Cortex of kidney (tissue), 1 donor: ENCODE measurements at places on chromosomes 12 and 14.

GRCh38 chr12:28987538-28988324 lies 161.3 kb upstream of the FAR2 start:
- no peak for DNase-seq

GRCh38 chr14:30196861-30197260 lies 269.2 kb upstream of the PRKD1 start:
- DNase-seq, result no peak

- no peak for DNase-seq
Observed at GRCh38 chr12:27076468-27076867, 5.9 kb downstream of the C12orf71 start.

GRCh38 chr14:53341324-53341723 lies 188.2 kb upstream of the DDHD1 start:
- no peak for DNase-seq

- DNase-seq, result no peak
Observed at GRCh38 chr14:102029956-102030355, 56.9 kb downstream of the HSP90AA1 start.

GRCh38 chr12:108320507-108321293 lies 18.4 kb downstream of the CMKLR1 start:
- no peak for DNase-seq

DNA sequence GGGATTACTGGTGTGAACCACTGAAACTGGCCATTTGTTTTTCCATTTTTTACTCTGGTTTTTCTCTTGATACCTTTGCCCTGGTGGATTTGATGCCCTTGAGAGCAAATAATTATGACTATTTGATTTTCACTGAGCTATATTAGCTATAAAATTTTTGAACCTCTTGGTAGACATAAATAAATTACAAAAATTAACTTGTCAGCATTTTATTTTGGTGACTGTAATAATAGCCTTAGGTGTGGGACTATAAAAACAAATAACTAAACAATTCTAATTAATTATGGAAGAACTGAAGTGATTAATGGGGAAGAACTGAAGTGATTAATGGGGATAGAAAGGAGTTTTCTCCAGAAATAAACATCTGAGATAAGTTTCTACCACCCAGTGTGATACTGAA lies 62.7 kb downstream of the CAND1 start:
- DNase-seq, result no peak

DNA sequence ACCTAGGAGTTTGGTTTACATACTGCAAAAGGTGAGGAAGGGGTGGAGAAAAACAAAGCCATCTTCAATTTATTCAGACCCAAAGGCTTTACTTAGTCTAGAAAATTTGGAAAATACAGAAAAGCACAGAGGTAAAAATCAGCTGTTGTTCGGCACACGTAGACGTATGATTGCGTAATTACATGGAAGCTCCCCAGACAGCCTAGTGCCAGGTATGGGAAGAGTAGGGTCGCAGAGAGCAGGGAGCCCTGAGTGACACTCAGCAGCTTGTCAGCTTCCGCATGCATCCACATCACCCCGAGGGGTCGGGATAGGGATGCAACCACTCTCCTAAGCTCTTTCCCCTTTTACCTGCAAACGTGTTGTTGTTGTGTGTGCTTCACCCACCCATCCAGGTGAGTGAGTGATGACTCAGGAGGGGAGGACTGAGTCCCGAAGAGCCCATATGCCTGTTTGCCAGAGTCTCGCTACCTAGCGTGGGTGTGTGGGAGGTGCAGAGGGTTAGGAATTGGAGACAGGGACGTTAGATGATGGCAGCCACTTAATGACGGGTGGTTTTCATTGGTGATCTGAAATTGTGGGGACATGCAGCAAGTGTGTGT lies 20.1 kb downstream of the PIWIL1 start:
- DNase-seq, result no peak

- no peak for DNase-seq
Observed at GRCh38 chr14:77139540-77140358, 1.8 kb downstream of the ZDHHC22 start.

DNA sequence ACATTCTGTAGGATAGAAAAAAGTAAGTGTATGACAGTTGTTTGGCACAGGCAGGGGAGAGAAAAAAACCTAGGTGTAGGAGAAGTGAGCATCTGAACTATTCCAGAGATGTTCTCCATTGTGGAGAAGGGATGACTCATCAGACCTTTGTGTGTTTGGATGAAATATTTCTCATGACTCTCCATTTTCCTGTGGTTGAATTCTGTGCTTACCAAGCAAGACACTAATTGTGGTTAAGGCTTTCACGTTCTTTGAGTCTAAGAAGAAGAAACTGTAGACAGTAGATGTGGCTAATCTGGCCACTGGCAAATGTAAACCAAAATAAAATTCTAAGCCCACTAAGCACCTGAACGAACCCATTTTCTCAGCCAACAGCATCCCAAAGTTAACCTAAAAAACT lies 107.9 kb upstream of the GZMB start:
- DNase-seq, result no peak

- no peak for DNase-seq
Observed at GRCh38 chr12:97639702-97640101, 177.1 kb downstream of the RMST start.

GRCh38 chr12:64299628-64300027 lies 77.5 kb upstream of the KICS2 start:
- DNase-seq, result no peak

GRCh38 chr14:88380405-88380804 lies 5.1 kb upstream of the SPATA7 start:
- no peak for DNase-seq

GRCh38 chr14:102464846-102465341 lies 44.7 kb downstream of the ANKRD9 start:
- no peak for DNase-seq

GRCh38 chr12:52149182-52149641 lies 42.6 kb downstream of the KRT80 start:
- DNase-seq, result no peak

DNA sequence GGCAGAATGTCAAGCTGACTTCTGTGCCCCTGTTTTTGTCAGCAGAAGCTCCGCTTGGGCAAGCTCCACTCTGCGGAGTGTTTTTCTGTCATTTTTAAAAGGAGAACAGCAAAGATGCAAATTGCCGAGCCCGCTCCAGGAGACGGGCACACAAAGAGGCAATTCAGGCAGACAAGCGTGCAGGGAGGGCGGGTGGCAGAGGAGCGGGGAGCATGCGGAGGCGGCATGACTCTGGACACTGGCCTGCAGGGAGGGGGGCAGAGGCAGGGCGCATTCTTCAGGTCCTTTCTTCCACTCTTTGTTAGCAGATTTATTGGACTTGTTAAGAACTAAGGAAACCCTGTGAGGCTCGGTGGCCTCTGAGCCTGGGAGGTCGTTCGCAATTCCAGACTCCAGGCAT lies 187.3 kb upstream of the RMST start:
- DNase-seq, result no peak

DNA sequence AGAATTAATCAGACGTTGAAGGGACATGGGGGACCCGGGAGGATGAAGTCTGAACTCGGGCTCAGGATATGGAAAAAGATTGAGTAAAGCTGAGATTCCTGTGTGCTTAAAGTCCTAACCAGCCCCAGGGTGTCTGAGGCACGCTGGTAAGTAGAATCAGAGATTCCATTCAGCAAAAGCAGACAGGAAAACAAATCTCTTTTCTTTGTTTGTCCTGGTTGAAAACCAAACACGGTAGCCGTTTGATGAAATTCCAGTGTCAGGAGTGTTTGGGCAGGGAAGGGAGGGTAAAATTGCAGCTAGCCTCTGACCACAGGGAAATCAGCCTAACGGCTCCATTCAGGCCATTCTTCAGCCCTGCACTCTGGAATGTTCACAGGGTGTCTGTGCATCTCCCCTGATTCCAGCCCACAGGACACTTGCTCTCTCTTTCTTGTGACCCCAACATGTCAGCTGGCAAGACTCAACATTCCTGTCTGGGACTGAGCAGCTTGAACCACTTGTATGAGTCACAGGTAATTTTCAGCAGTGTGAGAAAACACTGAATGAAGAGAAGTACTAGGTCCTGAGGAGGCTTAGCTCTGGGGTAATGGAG lies 31.0 kb downstream of the NINJ2 start:
- DNase-seq, result no peak

DNA sequence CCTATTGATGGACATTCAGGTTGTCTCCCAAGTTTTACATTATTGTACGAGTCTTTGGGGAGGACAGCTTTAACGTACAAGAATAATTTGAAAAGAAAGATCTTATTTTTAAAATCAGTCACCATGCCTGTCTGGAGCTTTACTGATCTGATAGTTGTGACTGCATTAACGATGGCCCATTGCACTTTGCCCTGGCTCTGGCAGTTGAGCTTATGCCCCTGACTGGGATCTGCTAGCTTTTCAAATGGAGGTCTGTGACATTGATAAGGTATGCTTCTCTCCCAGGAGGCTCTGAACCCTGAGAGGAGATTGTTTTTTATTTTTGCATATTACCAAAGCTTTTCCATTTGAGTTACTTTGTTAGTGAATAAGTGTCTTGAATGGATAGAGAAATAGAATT lies 17.9 kb upstream of the RAB3IP start:
- no peak for DNase-seq

GRCh38 chr12:113405694-113406093 lies 2.0 kb upstream of the SDS start:
- no peak for DNase-seq

- no peak for DNase-seq
Observed at GRCh38 chr14:96058576-96059200, 19.5 kb downstream of the C14orf132 start.

- DNase-seq, result no peak
Observed at GRCh38 chr14:54673193-54674045, 106.5 kb downstream of the SAMD4A start.

DNA sequence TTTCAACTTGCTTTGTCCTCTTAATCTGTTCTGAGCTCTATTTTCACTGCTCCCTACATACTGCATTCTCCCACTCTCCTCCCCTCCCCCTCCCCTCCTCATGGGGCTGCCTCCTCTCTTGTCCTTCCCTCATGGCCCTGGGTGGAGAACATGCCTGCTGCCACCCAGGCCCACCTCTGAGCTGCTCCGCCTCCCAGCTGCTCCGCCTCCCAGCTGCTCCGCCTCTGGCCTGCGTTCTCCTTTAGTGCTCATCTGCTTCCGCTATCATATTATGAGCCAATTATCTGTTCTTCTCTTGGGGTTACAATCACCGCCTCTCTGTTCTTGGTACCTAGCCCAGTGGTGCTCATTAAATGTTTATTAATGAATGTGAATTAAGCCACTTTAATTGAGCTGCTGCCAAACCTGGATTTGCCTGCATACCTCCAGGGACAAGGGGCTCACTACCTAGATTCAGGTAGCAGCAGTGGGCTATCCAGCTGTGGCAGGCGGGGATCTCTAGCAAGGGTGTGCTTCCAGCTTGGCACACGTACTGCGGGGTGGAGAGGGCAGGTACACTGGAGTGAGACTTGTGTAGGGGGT lies 32.0 kb upstream of the FAM181A start:
- no peak for DNase-seq

- no peak for DNase-seq
Observed at GRCh38 chr14:105089746-105090492, 24.7 kb upstream of the GPR132 start.

- no peak for DNase-seq
Observed at GRCh38 chr14:56782711-56783110, 27.6 kb downstream of the OTX2 start.

DNA sequence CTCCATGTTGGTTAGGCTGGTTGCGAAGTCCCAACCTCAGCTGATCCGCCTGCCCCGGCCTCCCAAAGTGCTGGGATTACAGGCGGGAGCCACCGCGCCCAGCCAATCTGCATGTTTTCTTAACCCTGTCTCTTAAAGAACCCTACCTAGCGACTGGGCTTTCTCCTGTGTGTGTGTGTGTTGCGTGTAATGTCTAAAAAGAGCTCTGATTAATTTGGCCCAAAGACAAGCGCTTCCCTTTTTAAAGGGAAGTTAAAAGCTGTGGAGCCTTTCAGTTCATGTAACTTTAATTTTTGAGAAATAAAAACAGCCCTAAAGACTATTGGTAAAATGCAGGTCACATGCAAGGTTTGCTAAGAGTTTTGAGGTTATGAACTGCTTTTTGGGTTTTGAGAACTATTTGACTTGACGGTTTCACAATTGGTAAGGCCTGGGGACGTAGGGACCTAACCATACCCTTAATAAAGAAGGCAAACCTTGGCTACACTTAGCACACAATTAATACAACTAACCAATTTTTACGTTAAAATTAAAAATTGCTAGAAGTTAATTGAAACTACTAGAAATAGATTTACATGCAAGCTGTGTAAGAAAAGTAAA lies 103.2 kb downstream of the KCNMB4 start:
- no peak for DNase-seq

DNA sequence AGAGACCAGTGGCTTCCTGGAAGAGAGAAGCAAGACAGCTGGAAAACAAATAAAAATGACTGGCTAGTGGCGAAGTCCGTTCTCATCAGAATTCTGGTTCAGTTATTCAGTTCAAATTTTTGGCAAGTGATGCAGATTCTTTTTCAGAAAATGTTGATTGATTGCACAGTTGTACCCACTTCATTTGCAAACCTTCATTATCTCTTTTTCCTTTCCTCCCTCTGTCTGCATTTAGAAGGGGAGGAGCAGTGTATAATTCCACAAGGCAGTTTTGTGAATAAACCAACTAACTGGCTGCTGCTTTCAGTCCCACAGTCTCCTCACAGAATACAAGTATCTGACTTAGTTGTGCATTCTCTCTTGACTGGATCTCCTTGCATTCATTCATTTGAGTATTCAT lies 417.5 kb downstream of the NPAS3 start:
- DNase-seq, result no peak

DNA sequence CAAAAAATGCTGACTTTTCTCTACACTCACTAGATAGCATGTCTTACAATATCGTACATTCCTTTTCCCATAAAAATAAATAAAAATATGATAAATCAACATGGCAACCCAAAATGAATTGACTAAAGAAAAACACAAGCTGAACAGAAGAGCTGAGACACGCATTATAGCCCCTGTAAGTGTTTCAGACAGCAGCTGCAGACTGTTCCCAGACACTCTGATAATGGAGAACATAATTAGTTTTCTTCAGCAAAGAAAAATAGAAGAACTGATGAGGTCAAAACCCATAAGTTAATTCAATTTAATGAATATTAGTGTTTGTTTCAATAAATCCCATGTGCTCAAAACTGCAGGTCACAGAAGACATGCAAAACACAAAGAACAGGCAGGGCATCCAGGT lies 23.8 kb downstream of the ST8SIA1 start:
- DNase-seq, result no peak

- DNase-seq, result no peak
Observed at GRCh38 chr14:42192738-42193653, 586.3 kb downstream of the LRFN5 start.

GRCh38 chr12:53423597-53423996 lies at the start of gene AMHR2:
AMHR2 (plus strand) TSS chr12:53423855; CDS start chr12:53423935, 80 bp downstream.
- DNase-seq, result no peak

DNA sequence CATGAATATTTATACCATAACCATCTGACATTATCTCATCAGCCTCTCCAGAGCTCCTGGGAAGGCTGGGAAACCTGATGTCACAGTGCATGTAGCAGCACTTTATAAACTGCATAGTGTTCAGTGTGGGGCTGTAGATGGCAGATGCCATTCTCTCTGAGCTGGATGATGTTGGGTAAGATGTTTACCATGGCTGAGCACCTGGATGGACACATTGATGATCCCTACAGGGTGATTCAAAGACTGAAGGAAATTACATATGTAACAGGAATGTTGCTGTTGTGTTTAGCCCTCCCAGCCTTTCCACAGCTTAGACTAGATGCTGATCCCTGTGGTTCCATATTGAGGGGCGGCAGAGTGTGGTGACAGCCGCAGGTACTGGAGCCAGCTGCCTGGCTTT lies 37.4 kb downstream of the IFT43 start:
- no peak for DNase-seq

- no peak for DNase-seq
Observed at GRCh38 chr12:16407346-16407745, 59.9 kb downstream of the MGST1 start.

GRCh38 chr14:89524990-89525667 lies 108.1 kb upstream of the FOXN3 start:
- no peak for DNase-seq
